Muscle of arm (tissue), 14 donors: ENCODE measurements at places on chromosomes 6 and 20.

DNA sequence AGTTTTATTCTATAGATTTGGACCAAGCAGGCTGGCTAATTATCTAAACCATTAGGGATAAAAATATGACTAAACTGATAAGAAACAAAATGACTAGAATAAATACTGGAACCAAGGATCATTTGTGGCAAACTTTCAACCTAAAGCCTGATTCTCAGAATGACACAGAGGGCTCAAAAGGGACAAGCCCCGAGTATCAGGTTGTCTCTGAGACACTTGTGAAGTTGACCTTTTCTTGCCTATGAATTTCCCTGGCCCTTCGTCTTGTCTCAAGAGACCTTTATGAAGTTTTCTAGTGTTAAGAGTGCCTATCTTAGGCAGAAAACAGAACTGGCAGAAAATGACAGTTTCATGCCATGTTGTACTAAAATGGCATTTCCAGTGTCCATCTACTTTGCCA is 68.3 kb downstream of the IMPG1 start:
- DNase-seq, result no peak

DNA sequence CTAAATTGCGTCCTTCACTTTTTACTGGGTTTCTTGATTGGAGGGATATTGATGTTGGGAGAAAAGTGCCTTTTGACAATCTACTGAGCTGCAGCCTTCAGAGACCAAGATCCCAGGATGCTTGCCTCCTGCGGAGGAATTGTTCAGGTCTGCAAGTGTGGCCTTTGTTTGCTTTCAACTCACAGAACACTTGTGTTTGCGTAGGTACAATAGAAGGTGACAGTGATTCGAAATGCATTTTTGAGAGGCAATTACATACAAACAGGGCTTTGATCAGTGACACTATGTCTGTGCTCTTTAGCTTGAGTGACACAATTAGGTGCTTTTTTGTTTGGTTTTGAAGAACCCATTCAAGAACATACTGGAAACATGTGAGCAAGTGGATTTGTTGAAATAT is 600.6 kb downstream of the QKI start:
- DNase-seq, result no peak

GRCh38 chr6:33126101-33126714 is 50.4 kb downstream of the HLA-DPB1 start:
- DNase-seq, result no peak

GRCh38 chr6:52532457-52532856 is 44.4 kb downstream of the TRAM2 start:
- DNase-seq, result no peak
